ENCODE measurements at places on chromosomes 12 and 14.
A peak's percentile ranks its signal among the peaks of the same experiment; 100 is the strongest.

DNA sequence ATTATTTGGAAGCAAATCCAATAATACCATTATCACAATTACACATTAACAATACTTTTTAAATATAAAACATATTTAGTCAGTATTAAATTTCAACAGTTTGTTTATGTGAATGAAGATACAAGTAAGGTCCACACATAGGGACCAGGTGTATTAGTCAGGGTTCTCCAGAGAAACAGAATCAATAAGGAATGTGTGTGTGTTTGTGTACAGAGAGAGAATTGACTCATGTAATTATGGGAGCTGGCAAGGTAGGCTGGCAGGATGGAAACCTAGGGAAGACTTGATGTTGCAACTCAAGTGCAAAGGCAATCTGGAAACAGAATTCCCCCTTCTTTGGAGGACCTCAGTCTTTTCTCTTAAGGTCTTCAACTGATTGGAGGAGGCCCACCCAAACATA, 123.2 kb upstream of the OTX2 start:
- DNase-seq: no peak

GRCh38 chr14:42214981-42215491, 608.4 kb downstream of the LRFN5 start:
- no peak for DNase-seq

- no peak for DNase-seq
Measured at GRCh38 chr12:23525450-23526072, 423.9 kb downstream of the SOX5 start.

- no peak for DNase-seq
Measured at GRCh38 chr14:53872681-53873089, 83.9 kb downstream of the BMP4 start.

- DNase-seq: peak; percentile 54
Measured at GRCh38 chr14:69152181-69152901, 578 bp downstream of the DCAF5 start.

All from NCI-H510A (cell line).